Osteocyte (in vitro differentiated cells): ENCODE measurements at places on chromosomes 1 and 21. TPM values are rescaled to one million over a fixed set of nuclear protein-coding genes. Genes with fewer than 3 reads are reported as not detected.

DNA sequence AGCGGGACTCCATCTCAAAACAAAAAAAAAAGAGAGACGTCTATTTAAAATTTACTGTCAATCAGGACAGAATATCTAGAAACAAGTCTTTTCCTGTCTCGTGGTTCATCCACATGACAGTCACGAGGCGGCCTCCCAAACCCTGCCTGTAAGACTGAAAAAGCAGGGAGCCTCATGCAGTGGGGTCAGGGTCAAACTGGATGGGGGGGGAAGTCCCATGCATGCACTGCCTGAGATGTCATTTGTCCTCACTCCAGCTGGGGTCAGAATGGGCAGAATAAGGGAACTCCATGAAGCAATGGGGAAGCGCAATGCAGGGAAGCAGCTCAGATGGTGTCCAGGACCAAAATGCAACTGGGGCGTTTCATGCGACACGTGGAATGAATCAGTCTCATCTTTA, 85.5 kb downstream of the PIK3CD start:
- no peaks in the 10 kb centered on the region for H3K27me3 ChIP-seq
- no peak overlapping the region for H3K4me3 ChIP-seq
- no peak for DNase-seq
- H3K36me3 ChIP-seq, result peaks cover 41% of the 10 kb centered on the region
- H3K4me1 ChIP-seq, result no peaks in the 10 kb centered on the region

DNA sequence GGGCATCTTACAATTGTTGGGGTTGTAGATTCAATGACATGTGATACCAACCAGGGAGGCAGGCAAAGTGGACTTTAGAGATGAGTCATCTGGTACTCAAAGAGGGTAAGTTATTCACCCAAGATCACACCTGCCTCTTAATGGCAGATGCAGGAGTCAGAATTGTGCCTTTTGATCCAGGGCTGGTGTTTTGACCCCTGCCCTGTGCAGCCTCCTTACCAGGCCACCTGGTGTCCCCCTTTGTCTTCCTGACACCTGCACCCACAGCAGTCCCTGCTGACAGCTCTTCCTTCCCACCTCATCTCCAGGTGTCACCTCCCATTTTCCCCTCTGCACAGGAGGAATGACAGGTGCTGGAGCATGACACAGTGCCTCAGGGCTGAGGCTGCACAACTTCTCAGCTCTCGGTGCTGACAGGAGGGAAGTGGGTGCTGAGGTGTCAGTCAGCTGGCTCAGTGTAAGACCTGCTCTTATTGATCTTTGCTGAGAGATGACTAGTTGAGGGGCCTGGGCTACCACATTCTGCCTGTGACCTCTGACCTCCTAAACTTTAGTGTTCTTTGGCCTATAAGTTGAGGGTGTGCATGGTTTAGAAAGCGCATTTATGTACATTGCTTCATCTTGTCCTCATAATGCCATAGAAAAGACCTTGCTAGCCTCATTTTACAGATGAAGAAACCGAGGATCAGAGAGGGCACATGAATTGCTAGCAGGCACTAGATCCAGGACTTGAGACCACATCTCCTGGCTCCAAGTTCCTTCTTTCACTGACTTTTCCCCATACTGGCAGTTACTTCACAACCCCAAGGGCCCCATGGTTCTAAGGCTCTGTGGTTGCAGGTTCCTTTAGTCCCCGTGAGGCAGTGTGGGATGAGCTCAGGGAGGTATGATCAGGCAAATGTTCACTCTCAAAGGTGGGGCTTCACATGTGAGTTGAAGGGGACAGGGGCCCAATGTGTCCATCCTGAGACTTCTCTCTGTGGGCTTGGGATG, 31.3 kb downstream of the CACNA1E start:
- no peaks in the 10 kb centered on the region for H3K27me3 ChIP-seq
- no peak overlapping the region for H3K27ac ChIP-seq
- H3K4me3 ChIP-seq, result no peak overlapping the region
- H3K36me3 ChIP-seq, result no peaks in the 10 kb centered on the region
- no peaks in the 10 kb centered on the region for H3K4me1 ChIP-seq
- DNase-seq, result peak; percentile 49

GRCh38 chr1:41236781-41237180, 5.3 kb downstream of the SCMH1 start:
- H3K36me3 ChIP-seq, result peaks cover 2% of the 10 kb centered on the region
- no peak overlapping the region for H3K27ac ChIP-seq
- no peak for DNase-seq
- peaks cover 23% of the 10 kb centered on the region for H3K4me1 ChIP-seq

GRCh38 chr21:31045841-31046240, 7.6 kb upstream of the KRTAP19-8 start:
- no peak overlapping the region for H3K4me3 ChIP-seq
- no peak for DNase-seq
- no peaks in the 10 kb centered on the region for H3K36me3 ChIP-seq
- no peak overlapping the region for H3K27ac ChIP-seq
- no peaks in the 10 kb centered on the region for H3K27me3 ChIP-seq
- no peaks in the 10 kb centered on the region for H3K4me1 ChIP-seq

C1QC gene
- total RNA-seq, result not detected in 2 replicates

DNA sequence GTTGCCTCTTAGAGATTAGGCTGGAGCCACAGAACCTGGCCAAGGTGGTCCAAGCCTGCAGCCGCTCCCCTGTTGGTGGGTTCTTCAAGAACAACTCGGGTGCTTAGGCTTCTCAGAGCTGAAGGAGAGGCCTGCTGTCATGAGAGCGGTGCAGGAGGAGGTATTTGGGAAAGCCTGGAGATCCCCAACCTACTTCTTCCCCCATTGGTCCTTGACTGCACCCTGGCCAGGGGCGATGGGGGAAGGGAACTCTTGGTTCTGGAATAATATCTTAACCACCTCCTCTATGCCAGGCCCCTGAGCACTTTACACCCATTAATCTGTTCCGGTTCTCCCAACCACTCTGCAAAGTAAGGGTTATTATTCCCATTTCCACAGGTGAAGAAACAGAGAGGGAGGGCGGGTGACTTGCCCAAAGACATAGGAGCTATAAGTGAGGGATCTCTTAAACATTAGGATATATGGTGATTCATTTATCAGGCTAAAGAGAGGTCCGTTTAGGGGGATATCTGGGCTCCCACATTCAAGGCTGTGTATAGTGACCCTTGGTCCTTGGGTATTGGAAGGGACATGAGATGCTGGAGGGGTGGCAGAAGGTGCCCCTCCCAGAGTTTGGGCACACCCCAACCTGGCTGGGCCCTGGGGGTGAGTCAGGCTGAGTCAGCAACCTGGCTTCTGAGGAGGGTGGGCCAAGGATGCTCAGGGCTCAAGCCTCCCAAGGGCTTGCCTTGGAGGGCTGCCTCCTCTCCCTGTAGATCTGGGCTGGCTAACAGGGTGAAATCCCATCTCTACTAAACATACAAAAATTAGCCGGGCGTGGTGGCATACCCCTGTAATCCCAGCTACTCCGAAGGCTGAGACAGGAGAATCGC, 5.2 kb downstream of the TRNP1 start:
- no peaks in the 10 kb centered on the region for H3K36me3 ChIP-seq
- no peaks in the 10 kb centered on the region for H3K27me3 ChIP-seq
- DNase-seq, result no peak
- peaks cover 73% of the 10 kb centered on the region for H3K4me1 ChIP-seq
- H3K4me3 ChIP-seq, result peak overlapping the region; percentile 51
- peak overlapping the region; percentile 95 for H3K27ac ChIP-seq

AMPD1 gene
- not detected in 2 replicates for total RNA-seq

DNA sequence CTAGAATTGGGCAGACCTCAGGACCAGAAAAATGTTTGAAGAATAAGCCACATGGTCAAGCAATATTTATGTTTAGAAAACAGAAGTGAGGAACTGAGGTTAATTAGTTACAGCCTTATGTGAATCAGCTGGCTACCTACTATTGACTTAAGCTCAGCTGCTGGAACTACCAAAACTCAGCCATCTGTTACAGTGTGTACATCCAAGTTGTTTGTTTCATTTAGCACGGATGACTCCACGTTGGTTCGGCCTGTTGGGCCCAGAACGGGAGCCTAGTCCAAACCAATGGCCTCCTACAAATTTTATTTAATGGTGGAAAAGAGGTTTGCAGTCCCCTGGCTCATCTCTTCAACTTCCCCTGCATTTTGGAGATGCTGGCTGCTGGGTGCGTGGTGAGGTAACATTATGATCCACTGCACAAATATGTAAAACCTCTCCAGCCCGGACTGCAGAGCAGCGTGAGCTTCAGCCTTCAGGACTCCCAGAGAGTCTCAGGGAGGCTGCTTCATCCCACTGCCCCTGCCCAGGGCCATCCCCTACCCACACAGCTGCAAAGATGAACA, 143.4 kb downstream of the ZZZ3 start:
- no peak for DNase-seq
- H3K4me3 ChIP-seq, result no peak overlapping the region
- no peaks in the 10 kb centered on the region for H3K27me3 ChIP-seq
- peak overlapping the region; percentile 91 for H3K27ac ChIP-seq

GRCh38 chr1:3411806-3412205, 42.7 kb upstream of the ARHGEF16 start:
- no peaks in the 10 kb centered on the region for H3K4me1 ChIP-seq
- H3K27me3 ChIP-seq, result no peaks in the 10 kb centered on the region
- H3K4me3 ChIP-seq, result no peak overlapping the region
- no peak overlapping the region for H3K27ac ChIP-seq
- H3K36me3 ChIP-seq, result no peaks in the 10 kb centered on the region
- DNase-seq, result no peak

DNA sequence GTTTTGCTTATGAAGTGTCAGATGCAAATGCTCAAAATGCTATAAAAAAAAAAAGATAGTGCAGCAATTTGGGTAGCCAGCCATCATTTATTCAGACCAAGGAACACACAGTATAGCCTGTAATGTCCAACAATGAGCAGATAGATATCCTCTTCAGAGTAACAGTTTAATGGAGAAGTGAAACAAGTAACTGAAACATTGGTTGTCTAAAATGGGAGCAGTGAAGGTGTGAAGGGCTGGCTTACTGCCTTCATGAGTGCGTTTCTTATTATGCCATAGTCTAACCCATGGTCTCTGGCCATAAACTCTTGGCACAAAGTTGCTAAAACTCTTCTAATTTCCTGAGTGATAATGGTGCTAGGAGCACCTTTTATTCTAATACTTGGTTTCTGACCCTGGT, 11.4 kb downstream of the RGS5 start:
- no peak overlapping the region for H3K27ac ChIP-seq
- no peak overlapping the region for H3K4me3 ChIP-seq
- H3K27me3 ChIP-seq, result no peaks in the 10 kb centered on the region
- peaks cover 8% of the 10 kb centered on the region for H3K4me1 ChIP-seq
- peaks cover 15% of the 10 kb centered on the region for H3K36me3 ChIP-seq

DNA sequence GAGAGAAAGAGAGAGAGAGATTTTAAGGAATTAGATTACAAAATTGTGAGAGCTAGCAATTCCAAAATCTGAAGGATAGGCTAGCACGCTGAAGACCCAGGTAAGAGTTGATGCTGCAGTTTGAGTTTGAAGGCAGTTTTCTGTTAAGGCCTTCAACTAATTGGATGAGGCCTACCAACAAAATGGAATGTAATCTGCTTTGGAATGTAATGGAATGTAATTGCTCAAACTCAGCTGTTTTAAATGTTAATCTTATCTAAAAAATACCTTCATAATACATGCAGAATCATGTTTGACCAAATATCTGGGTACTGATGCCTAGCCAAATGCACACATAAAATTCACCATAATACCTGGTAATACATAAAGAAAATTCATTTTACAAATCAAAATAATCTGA, 976.1 kb downstream of the LTN1 start:
- H3K4me1 ChIP-seq, result peaks cover 3% of the 10 kb centered on the region
- H3K27ac ChIP-seq, result no peak overlapping the region
- no peak for DNase-seq
- no peak overlapping the region for H3K4me3 ChIP-seq
- no peaks in the 10 kb centered on the region for H3K27me3 ChIP-seq

- H3K27ac ChIP-seq, result no peak overlapping the region
- no peak for DNase-seq
- H3K36me3 ChIP-seq, result no peaks in the 10 kb centered on the region
- no peaks in the 10 kb centered on the region for H3K4me1 ChIP-seq
Measured at GRCh38 chr1:36964830-36965229, 69.5 kb downstream of the GRIK3 start.

- no peaks in the 10 kb centered on the region for H3K36me3 ChIP-seq
- DNase-seq, result no peak
- H3K27ac ChIP-seq, result no peak overlapping the region
- peaks cover 2% of the 10 kb centered on the region for H3K27me3 ChIP-seq
- peaks cover 31% of the 10 kb centered on the region for H3K4me1 ChIP-seq
- peak overlapping the region; percentile 65 for H3K4me3 ChIP-seq
Measured at GRCh38 chr1:119327450-119328155, 41.0 kb upstream of the HAO2 start.

DNA sequence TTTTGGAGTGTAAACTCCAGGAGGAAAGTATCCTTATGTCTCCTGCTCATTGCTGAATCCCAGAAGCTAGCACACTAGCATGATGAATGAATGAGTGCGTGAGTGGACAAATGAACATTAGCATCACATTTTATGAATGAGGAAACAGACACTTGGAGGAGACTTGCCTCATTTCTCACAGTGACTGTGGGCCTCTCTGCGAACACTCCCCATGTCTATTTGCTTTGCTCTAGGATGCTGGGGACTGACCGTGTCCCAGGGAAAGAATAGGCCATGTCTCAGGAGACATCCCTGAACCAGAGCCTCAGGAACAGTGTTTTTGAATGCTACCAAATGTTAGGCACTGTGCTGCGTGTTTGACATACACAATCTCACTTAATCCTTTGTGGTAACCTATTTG, 140.9 kb downstream of the OMA1 start:
- H3K4me1 ChIP-seq, result no peaks in the 10 kb centered on the region
- H3K27ac ChIP-seq, result no peak overlapping the region
- no peaks in the 10 kb centered on the region for H3K36me3 ChIP-seq

- H3K36me3 ChIP-seq, result peaks cover 8% of the 10 kb centered on the region
- no peak for DNase-seq
- H3K4me3 ChIP-seq, result no peak overlapping the region
- H3K27ac ChIP-seq, result no peak overlapping the region
- peaks cover 6% of the 10 kb centered on the region for H3K4me1 ChIP-seq
- no peaks in the 10 kb centered on the region for H3K27me3 ChIP-seq
Measured at GRCh38 chr1:173176246-173176645, 30.9 kb downstream of the TNFSF4 start.

DNA sequence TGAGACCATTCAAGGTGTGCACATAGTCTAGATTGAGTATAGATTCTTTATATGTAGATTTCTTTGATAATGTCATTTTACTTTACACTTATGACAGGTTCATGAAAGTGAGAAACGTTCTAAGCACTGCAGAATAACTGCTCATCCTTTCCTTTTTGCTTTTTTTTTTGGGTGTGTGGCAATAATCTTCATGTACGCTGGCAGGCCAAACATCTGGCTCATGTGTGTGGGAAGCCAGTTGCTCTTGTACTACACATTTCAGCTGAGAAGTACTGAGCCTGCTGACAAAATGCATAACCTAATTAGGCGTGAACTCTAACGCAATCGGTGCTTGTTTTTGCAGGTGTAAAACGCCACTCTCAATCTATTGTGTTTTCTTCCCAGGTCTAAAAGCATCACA, 350.8 kb upstream of the KAZN start:
- peaks cover 2% of the 10 kb centered on the region for H3K27me3 ChIP-seq
- no peak overlapping the region for H3K4me3 ChIP-seq

- no peaks in the 10 kb centered on the region for H3K27me3 ChIP-seq
- H3K4me3 ChIP-seq, result peak overlapping the region; percentile 60
- H3K4me1 ChIP-seq, result peaks cover 45% of the 10 kb centered on the region
- DNase-seq, result no peak
- peaks cover 14% of the 10 kb centered on the region for H3K36me3 ChIP-seq
Measured at GRCh38 chr1:205312866-205313562, 8.5 kb downstream of the NUAK2 start.

C1orf50 gene
- total RNA-seq, result 5.3 and 5.6 TPM in 2 replicates

- H3K27ac ChIP-seq, result no peak within 1 kb of the TSS
- no peak for DNase-seq
- no peaks in the 10 kb centered on the region for H3K36me3 ChIP-seq
- peaks cover 11% of the 10 kb centered on the region for H3K27me3 ChIP-seq
- no peak within 1 kb of the TSS for H3K4me3 ChIP-seq
Measured at GRCh38 chr1:159439422-159439821, at the start of gene OR10J1. OR10J1 (plus strand) TSS chr1:159439722; CDS start chr1:159439792, 70 bp downstream.

DIO1 gene
- not detected in 2 replicates for total RNA-seq
